ENCODE measurements at places on chromosomes 1 and 21. TPM values are rescaled to one million over a fixed set of nuclear protein-coding genes. Genes with fewer than 3 reads are reported as not detected.

DNA sequence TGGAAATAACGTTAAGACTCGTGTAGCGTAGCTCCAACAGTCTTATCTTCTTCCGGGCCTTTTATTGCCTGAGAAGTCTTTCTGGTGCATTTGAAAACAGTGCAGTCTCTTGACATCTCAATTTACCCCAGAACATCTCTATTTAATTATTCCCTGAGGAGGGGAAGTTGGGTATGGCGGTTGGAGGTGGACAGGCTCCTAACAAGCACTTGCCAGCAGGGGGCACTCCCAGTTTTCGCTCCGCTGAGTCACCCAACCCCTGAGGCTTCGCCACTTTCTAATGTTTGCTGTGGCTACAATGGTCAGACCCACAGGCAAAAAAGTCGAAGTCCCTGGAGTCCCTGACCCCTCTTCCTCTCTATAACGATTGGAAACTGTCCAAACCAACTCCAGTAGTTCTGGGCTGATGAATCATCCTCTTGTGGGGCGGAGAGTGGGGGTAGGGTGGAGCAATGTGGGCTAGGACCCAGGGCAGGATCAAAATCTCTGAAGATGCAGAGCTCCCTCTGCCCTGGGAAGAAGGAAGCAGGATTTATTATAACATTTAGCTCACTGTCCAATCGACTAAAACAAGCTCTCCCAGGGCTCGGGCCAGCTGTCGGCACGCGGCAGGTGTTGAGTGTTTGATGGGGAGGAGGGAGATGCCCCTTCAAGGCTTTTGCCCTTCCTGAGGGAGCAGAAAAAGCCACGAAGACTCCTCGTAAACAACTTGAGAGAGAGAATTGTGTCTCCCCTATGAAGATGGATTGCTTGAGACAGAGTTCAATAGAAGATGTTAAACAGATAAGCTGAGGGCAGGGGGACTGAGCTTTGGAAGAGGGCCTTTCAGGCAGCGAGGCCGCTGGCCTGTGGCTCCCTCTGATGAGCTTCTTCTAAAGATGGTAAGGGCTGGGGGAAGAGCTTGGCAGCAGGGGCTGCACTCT lies 85.7 kb downstream of the BRINP2 start:
- DNase-seq: peak; percentile 37

DNA sequence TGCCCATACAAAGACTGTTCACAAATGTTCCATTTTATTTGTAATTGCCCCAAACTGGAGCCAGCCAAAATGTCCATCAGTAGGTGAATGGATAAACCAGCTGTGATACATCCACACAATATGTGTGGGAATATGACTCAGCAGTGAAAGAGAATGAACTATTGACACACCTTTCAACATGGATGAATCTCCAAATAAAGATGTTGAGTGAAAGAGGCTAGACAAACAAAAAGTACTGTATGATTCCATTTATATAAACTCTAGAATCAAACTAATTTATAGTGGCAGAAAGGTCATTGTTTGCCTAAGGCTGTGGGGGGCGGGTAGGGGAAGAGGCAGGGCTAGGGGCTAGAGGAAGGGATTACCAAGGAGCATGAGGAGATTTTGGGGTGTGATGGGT lies 4.5 kb downstream of the DHCR24 start:
- DNase-seq: no peak

Gene TMEM52
- polyA plus RNA-seq: 1.8 TPM

DNA sequence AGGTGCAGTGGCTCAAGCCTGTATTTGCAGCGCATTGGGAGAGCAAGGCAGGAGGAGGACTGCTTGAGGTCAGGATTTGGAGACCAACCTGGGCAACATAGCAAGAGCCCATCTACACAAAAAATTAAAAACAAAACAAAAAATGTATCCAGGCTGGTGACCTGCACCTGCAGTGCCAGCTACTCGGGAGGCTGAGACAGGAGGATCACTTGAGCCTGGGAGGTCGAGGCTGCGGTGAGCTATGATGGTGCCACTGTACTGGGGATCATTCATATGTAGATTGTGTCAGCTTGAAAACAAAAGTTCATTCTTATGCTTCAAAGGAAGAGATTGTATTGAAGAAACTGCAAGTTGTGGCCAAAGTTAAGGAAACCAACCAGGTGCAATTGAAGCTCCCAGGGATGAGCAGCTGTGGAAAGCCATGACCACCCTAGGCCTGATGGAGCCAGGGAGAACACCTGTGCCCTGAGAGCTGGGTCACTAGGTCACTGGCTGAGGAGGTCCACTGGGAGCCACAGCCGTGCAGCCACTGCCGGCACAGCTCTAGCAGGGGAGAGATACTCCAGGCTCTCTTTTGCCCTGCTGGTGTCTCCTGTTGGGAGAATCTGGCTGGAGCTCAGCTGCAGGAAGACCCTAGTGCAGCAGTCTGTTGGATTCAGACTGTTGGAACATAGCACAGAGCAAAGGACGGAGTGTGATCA lies 13.3 kb upstream of the BRWD1 start:
- no peak for DNase-seq

DNA sequence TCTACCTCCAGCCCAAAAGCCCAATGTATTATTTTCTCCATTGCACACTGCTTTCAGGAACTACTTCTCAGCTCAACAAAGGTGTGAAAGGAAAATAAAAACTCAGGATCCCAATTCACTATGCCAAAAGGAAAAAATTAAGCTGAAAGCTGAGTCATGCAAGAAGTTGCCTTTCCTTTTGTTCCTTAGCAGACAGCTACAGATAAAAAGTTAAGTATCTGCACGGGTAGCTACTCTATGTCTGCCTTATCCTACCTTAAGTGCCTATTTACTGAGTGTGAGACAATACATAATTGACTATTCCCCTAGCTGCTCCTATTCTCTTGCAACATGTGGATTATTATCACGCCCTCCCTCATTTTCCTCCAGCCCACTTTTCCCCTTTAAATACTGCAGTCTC lies 84.1 kb downstream of the ADCY10 start:
- no peak for DNase-seq

DNA sequence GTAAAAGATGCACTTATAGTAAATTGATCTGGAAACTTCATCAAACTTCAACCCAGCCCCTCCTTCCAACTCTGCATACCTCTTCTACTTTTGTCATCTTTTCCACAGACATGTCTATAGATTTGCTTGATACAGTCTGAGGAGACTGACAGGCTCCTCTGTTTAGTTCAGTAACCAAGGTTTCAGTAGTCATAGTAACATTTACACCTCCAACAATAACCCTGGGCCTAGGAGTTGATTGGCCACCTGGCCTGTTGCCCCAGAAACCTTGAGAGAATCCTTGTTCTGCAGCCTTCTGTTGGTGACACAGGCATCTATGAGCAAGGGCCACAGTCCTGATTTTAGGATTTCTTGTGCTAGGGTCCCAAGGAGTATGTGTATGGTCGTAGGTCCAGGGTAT lies at the start of gene CFAP141:
CFAP141 (minus strand) TSS at position 138 of the 400 bp plus-strand sequence; CDS start at position 112, 26 bp downstream.
- no peak for DNase-seq

- no peak for DNase-seq
Observed at GRCh38 chr1:162361349-162361748, 15.3 kb downstream of the SPATA46 start.

Gene GUCA2B
- not detected for polyA plus RNA-seq

Gene SPATA21
- polyA plus RNA-seq: 0.04 TPM

Gene NR0B2
- polyA plus RNA-seq: 1.1 TPM

DNA sequence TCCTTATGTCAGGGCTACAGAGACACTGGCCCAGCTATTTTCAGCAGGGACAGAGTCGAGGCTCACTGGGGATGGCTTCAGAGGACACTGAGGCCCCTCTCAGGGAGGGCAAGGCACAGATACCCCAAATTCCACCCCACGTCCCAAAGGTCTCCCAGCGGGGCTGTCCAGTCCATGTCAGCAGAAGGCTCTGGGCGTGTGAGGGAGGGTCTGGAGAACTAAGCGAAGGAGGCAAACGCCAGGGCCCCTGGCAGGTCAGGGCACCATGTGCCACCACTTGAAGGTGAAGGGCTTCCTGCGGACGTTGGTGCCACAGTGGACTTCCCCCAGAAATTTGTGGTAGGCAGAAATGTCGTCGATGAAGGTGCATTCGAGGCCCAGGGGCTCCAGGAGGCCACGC lies 15.0 kb upstream of the SDHB start:
- DNase-seq: no peak

Gene FMO2
- polyA plus RNA-seq: 0.70 TPM

GRCh38 chr1:203781962-203782361 lies 13.5 kb upstream of the ZBED6 start:
- DNase-seq: no peak

GRCh38 chr1:117594261-117594990 lies 11.4 kb upstream of the TENT5C start:
- no peak for DNase-seq

Gene RABGGTB
- 95.3 TPM for polyA plus RNA-seq

- DNase-seq: peak; percentile 35
Observed at GRCh38 chr1:28887835-28888682, 26.3 kb upstream of the EPB41 start.

GRCh38 chr1:1374589-1374928 lies 448 bp downstream of the AURKAIP1 start:
- no peak for DNase-seq

- no peak for DNase-seq
Observed at GRCh38 chr1:62637392-62638105, 40.2 kb downstream of the ANGPTL3 start.

- DNase-seq: no peak
Observed at GRCh38 chr1:235278233-235278914, 49.6 kb downstream of the ARID4B start.

GRCh38 chr1:194052514-194053338 lies 866.3 kb upstream of the B3GALT2 start:
- no peak for DNase-seq

DNA sequence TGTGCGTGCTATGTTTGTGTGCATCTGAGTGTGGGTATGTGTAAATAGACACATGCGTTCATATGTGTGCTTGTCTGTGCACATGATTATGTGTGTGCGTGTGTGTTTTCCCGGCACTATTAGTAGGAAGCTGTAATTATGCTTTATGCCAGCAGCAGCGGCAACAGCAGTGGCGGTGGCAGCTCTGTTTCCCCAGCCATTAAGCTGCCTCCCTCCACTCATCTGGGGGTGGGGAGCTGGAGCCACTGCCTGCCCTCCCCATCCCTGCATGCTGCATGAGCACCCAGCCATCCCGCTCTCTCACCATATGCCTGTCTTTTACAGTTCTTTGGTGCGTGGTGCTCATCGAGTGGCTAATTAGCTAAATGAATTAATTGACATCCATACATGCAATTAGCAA lies 30.5 kb upstream of the ACOT11 start:
- DNase-seq: no peak

GRCh38 chr1:67754526-67754920 lies 69.5 kb downstream of the GADD45A start:
- no peak for DNase-seq

DNA sequence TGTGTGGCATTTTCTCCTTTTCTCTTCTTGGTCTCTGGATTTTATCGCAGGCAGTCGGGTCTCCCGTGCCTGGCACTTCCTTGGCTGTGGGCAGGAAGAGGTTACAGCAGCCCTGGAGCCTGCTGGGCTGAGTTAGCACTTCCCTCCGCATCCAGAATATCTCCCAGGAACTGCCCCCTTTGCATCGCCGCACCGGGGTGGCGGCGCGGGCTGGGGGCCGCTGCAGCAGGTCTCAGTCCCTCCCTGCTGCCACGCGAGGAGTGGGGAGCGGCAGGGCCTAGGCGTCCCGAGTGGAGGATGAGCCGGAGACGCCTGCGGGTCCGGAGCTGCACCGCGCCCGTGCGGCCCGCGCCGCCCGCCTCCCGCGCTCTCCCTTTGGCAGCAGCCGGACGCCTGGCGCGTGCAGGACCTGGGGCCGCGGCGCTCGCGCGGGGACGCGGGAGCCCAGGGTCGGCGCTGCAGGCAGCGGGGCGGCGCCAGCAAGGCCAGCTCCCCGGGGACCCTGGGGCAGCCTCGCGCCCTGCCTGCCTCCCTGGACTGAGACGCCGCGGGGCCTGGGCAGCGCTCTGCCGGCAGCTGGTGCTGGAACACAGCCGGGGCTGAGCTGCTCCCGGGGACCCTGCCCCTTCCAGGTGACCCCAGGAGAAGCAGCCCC lies 192.8 kb downstream of the PRDM2 start:
- DNase-seq: no peak

DNA sequence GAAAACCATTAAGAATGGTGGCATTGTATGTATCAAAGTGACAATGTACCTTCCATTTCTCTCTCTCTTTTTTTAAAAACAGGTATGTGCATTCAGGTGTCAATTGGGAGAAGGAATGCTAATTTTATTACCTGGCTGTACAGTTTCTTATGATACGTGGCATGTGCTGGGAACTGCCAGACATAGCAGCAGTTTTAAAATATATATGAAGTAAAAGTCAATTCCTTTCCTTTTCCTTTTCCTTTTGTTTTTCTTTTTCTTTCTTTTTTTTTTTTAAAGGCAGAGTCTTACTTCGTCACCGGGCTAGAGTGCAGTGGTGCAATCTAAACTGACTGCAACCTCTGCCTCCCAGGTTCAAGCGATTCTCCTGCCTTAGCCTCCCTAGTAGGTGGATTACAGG lies 37.0 kb downstream of the SPEN start:
- DNase-seq: no peak

Gene ABCG1
- polyA plus RNA-seq: 11.0 TPM

- no peak for DNase-seq
Observed at GRCh38 chr1:82321794-82322193, 521.1 kb downstream of the ADGRL2 start.

DNA sequence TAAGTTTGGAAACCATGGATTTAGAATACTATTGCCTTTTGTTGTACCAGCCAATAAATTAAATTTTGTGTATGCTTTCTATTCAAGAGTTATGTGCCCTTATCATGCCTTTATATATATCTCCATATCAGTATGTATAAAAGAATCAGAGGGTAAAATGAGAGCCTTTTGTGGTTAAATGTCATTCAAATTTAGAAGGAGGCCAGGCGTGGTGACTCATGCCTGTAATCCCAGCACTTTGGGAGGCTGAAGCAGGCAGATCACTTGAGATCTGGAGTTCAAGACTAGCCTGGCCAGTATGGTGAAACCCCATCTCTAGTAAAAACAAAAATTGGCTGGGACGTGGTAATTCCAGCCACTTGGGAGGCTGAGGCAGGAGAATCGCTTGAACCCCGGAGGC lies 88.9 kb downstream of the XPR1 start:
- no peak for DNase-seq

Gene LCE1E
- not detected for polyA plus RNA-seq

Gene RRP1
- polyA plus RNA-seq: 31.3 TPM

- DNase-seq: no peak
Observed at GRCh38 chr1:160768295-160768657, 27.7 kb upstream of the LY9 start.

- DNase-seq: no peak
Observed at GRCh38 chr1:226061068-226061840, 1.3 kb upstream of the H3-3A start.

DNA sequence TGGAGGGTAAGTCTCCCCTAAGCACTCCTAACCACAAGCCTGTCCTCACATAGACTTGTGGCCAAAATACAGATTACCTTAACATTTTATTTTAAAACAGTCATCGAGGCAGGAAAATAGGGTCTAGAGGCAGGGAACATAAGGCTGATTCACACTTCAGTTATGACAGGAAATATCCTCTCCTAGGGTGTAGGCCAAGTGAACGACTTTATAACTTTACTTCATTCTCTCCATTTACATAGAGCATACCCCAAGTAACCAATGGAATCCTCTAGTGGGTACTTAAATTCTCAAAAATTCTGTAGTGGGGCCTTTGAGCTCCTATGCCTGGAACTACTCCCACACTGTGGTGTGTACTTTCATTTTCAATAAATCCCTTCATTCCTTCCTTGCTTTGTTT lies 113.0 kb downstream of the WDR3 start:
- DNase-seq: no peak

Gene IGSF5
- 0.62 TPM for polyA plus RNA-seq
